ENCODE measurements at places on chromosomes 1 and 21.
A peak's percentile ranks its signal among the peaks of the same experiment; 100 is the strongest.

- no peak for DNase-seq
Observed at GRCh38 chr1:98099501-98099900, 178.7 kb upstream of the DPYD start.

DNA sequence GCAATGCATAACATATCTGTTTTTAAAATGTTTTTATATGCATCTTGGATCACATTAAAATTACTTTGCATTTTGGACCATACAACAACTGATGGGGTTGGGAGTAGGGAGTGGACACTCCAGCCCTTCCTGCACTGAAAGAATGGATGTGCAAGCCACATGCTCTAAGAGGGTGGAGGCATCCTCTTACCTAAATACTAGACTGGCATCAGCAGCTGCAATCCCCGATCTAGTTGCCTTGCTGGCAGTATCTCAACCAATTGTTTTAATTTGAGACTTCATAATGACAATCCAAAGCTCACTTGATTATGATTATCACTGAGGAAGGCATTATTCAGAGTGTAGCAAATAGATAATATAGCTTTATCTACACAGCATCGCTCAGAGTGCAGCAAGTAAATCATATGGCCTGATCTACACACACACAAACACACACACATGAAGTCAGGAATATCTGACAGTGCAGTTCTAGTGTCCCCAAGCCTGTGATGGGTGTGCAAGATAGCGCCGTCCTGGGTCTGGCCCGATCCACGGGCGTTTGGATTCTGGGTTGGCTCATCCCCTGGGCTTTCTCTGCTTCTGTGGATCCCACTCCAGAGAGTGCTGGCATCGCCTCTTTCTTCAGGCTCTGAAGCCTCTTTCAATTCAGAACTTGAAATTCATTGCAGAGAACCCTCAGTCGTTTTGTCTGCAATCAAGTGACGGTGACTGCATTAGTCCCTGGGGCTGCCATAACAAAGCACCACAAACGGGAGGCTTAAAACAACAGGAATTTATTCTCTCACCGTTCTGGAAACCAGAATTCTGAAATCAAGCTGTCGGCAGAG, 181.3 kb downstream of the ETS2 start:
- no peak for DNase-seq

DNA sequence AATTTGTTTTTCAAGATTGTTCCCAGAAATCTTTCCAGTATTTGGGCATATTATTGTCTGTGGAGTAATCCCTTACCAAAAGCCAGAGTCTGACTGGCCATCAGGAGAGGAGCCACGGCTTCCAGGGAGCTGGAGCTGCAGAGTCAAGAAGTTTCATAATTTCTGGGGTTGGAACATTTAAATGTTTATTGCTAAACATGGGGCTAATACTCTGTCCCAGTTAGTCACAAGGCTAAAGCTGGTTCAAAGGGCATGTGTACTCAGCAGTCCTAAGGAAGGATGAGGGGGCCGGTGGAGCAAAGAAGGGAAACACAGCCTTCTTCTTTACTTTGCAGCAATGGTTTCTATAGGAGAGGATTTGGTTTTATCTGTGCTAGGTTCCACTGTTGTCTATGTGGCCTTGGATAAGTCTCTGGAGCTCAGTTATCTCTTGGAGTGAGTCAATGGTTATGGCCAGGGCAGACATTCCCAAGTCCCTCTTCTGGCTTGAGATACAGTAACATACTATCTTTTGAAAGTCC, 9.5 kb downstream of the DENND2D start:
- DNase-seq: no peak

GRCh38 chr1:50646526-50646925, 223.3 kb upstream of the DMRTA2 start:
- DNase-seq: no peak

- DNase-seq: no peak
Observed at GRCh38 chr1:41021526-41022308, at the start of gene SLFNL1. Gene SLFNL1 (minus strand): TSS chr1:41021725. CDS start chr1:41020660, 1,065 bp downstream.

GRCh38 chr1:12059722-12060464, 3.2 kb upstream of the TNFRSF8 start:
- no peak for DNase-seq

- no peak for DNase-seq
Observed at GRCh38 chr1:163308811-163309210, 12.9 kb upstream of the NUF2 start.

DNA sequence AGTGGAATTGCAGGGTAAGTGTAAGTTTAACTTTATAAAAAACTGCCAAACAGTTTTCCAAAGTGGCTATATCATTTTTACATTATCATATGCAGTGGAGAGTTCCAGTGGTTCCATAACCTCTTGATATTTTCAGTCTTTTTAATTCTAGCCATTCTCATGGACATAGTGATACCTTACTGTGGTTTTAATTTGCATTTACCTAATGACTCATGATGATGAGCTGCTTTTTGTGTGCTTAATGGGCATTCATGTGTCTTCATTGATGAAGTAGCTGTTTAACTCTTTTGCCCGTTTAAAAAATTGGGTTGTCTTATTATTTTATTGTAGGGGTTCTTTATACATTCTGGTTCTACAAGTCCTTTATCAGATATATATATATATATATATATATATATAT, 29.4 kb downstream of the SNX27 start:
- DNase-seq: no peak

- no peak for DNase-seq
Observed at GRCh38 chr1:240294566-240294965, 202.9 kb downstream of the FMN2 start.

GRCh38 chr1:28909198-28909597, 5.2 kb upstream of the EPB41 start:
- DNase-seq: no peak

DNA sequence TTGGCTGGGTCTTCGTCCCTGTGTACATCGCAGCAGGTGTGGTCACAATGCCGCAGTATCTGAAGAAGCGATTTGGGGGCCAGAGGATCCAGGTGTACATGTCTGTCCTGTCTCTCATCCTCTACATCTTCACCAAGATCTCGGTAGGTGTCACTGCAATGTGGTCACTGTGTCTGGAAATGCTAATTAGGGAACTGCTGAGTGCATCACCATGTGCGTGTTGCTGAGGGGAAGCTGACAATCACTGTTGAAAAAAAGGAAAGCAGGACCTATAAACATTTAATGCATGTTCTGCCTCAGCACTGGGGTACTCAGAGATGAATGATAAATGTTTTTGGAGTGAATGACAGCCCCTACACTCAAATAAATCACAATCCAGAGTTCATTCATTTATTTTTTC, 6.8 kb downstream of the SLC5A9 start:
- DNase-seq: no peak

GRCh38 chr21:39037807-39038405, 145.3 kb downstream of the PSMG1 start:
- no peak for DNase-seq

DNA sequence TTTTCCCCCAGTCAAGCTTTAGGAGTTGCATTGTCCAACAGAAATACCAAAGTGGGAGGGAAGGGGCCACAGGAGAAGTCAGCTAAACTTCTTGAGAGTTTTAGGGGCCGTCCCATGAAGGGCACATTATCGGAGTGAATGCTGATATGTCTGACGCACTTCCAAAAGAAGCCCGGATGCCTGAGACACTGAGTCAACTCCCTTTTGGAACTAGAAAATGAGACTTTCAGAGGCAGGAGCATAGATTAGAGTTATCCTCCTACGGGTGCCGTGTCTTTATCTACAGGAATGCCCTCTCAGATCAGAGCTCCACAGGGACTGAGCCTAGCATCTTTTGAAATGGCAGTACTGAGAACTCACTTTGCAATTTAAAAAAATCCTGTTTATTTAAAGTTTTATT, 13.1 kb downstream of the ACTN2 start:
- DNase-seq: no peak

DNA sequence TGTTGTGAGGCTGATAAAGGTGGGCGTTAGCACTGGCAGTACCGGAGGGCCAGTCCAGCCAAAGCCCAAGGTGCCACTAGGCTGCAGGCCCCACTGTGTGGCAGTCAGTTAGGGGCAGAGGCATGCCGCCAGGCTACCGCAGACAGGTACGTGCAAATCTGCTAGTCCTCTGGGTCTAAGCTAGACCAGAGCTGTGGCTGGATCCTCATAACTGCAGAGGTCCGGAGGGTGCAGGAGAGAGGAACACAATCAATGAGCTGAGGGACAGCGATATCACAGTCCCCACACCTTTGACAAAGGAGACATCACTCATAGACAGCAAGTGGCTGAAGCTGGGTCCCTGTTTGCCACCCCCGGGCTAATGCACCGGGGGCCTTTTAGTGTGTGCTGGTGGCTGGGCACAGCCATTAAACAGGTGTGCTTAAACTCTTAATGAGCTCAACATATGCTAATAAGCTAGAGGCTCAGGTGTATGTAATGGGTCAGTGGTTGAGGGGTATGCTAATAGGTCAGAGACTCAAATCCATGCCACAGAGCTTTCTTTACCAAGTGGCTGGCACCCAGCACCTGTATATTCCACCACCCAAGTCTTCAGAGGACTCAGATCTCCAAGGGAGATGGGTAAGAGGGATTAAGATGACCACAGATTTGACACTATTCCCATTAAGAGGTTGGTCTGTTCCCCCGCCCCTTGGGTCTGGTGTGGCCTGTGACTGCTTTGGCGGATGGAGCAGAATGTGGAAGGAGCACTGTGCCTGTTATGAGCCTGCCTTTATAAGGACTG, 82.0 kb downstream of the GLIS1 start:
- DNase-seq: no peak

DNA sequence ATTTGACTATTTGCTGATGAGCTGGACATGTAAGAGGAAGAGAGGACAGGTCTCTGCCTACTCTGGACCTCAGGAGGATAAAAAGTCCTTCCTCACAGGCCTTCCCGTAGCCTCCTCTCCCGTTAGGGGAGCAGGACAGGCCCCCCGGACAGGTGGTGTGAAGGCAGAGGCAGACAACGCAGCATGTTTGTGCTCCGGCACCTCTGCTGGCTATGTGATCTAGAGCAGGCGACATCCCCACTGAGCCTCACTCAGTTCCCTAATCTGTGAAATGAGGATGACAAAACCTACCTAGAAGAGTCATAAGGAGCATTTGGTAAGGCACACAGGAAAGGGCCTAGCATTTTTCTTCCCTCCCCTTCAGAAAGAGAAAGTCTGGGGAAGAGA, 34.8 kb downstream of the KIAA1614 start:
- no peak for DNase-seq

GRCh38 chr1:118783095-118783758, 204.9 kb downstream of the TBX15 start:
- DNase-seq: no peak

DNA sequence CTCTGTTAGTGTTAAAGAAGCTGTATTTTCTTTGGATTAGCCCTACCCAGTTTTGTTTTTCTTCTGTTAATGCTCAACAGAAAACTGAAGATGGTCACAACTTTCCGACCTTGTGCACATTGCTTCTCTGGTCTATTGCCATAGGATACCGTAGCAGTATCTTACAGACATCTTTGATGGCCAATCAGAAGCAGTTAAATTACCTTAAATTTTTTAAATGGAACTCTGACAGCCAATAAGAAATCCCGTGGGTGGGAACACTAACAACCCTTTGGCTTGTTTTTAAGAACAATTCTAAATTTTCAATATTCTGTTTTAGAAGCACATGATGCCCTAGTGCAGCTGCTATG, 17.2 kb downstream of the NFYC start:
- no peak for DNase-seq

DNA sequence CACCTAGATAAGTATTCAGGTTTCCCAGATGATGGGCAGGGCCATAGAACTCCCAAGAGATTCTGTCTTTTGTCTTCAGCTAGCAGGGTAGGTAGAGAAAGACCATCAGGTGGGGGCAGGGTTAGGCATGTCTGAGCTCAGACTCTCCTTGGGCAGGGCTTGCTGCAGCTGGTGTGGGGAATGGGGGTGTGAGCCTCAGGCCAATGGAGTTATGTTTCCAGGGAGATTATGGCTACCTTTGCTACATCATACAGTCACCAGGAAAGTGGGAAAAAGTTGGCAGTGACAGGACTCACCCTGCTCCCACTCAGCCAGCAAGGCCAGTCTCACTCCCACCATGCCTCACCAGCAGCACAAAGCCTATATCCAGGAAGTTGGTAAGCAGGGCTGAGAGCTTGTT, 77.8 kb downstream of the DRAM2 start:
- DNase-seq: no peak

DNA sequence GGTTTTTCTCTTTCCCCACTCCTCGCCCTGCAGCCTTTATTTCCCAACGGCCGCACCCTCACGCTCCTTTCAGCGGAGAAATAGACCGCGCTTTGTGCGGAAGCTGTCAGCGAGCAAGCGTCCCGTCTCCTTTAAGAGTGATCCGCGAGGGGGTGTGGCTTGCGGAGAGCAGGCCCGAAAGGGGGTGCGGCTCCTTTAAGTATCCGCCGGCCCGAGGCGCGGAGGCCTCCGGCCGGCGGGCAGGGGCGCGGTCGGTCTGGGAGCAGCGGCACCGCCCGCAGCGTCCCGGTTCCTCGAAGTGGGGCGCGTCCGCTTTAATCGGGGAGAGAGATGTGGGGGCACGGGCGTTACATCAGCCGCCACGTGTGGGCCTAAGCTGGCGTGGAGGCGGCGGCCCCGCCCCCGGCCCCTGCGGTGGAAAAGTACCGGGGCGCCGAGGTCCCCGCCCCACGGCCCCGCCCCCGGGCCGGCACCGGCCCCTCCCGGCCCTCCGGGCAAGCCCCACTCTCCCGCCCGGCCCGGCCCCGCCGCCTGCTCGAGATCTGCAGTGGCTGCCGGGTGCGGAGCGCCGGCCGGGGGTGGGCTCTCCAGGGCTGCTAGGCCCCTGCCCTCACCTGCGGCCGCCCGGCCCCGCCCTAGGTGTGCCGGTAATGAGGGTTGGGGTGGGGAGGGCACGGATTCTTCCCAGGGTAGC, 1.2 kb downstream of the SLC6A9 start:
- peak; percentile 79 for DNase-seq

- DNase-seq: no peak
Observed at GRCh38 chr1:157249739-157250138, 111.5 kb upstream of the ETV3 start.

GRCh38 chr1:223067914-223068313, 75.1 kb downstream of the TLR5 start:
- DNase-seq: no peak

- DNase-seq: no peak
Observed at GRCh38 chr1:112727716-112728115, 12.6 kb upstream of the PPM1J start.

- DNase-seq: peak; percentile 69
Observed at GRCh38 chr1:206803221-206803730, 31.0 kb upstream of the IL10 start.

GRCh38 chr1:66380452-66381212, 153.3 kb upstream of the SGIP1 start:
- DNase-seq: no peak

DNA sequence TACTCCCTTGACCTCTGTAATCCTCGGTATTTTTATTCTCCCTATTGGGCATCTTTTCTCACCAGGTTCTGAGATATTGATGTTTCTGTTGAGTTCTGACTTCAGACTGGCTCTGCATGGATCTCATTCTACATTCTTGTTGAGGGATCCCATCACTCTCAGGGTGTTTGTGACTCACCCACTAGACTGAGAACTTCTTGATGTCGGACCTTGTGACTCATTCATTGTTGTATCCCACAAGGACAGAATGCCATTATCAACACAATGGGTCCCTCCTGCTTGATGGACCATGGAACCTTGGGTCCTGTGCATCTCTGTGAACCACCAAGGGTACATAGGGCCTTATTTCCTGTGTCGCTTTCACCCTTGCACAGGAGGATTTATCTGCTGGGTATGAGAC, 174.1 kb downstream of the PBX1 start:
- no peak for DNase-seq
